ENCODE measurements at places on chromosomes 5 and 9.

DNA sequence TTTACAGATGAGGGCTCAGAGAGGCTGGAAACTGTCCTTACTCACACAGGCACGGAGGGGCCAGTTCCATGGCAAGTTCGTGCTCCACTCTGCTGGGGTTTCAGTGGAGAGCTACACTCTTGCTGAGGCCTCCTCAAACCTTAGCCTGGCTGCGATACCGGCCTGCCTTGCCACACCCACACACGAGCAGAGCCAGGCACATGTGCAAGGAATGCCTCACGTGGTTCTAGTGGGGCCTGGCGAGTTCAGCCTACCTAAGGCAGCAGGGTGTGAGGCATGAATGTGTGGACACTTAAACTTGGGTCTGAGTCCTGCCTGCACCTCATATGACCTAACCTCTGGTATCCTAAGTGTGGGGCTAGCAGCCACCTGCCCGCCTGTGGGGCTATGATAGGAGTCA, 21.5 kb upstream of the PRDM12 start:
- no peak for DNase-seq

GRCh38 chr5:143462431-143462830, 58.9 kb upstream of the NR3C1 start:
- DNase-seq = no peak

- DNase-seq = peak; percentile 68
Observed at GRCh38 chr5:135332519-135333150, 66.4 kb downstream of the MACROH2A1 start.

GRCh38 chr9:93869088-93869487, 86.1 kb downstream of the BARX1 start:
- no peak for DNase-seq

DNA sequence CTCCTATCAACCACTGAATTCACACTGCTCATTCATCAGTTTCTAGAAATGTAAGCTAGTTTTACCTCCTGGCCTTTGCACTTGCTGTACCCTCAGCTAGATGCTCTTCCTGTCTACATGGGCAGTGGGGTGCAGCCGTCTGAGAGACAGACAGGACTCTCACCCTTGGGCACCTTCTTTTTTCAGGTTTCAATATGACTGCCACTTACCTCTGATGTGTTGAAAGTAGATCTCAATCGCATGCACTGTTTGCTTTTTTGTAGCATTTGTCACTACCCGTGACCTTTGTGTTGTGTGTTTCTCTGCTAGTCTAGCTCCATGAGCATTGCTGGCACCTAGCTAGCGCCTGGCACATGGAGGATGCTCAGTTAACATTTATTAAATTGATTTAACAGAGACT, 403.1 kb upstream of the TRPC7 start:
- DNase-seq = no peak

- DNase-seq = no peak
Observed at GRCh38 chr5:133851521-133851920, 116.9 kb downstream of the C5orf15 start.

DNA sequence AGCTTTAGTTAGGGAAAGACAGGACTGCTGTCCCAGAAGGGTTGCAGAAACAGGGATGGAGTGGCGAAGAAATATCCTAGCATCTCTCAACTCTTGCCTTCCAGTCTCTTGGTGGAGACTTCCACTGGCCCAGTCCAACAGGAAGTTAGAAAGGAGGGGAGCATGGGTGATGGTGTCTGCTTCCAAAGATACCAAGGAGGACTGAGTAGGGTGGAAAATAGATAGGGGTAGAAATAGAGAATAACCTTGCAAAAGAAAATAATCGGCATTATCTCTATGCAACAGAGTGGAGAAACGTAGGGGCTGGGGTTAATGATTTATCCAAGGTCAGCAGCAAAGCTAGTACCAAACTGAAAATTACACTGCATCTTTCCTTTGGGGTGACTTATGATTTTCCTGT, 242.3 kb downstream of the PSAT1 start:
- no peak for DNase-seq

GRCh38 chr5:153158608-153159007, 331.9 kb upstream of the GRIA1 start:
- DNase-seq = no peak

DNA sequence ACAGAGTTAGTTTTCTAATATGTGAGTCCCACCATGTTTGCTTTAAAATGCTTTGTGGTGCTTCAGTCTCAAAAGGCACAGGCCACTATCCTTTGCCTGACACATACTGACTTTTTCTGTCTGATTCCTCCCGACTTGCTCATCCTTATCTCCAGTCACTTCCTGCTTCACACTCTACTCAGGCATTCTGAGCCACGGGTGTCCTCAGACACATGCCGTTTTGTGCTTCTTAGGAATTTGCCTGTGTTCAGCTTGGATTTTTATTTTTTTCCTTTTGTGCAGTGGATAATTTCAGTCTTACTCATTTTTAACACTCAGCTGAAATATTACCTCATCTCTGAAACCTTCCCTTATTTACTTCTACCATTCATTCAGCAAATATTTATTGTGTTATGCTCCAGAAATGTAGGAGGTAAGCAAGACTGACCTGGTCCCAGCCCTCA, 54.1 kb downstream of the MAN2A1 start:
- DNase-seq = peak; percentile 98

GRCh38 chr9:3962971-3963642, 336.8 kb downstream of the GLIS3 start:
- peak; percentile 80 for DNase-seq

- DNase-seq = no peak
Observed at GRCh38 chr5:960551-960950, 48.1 kb upstream of the NKD2 start.

DNA sequence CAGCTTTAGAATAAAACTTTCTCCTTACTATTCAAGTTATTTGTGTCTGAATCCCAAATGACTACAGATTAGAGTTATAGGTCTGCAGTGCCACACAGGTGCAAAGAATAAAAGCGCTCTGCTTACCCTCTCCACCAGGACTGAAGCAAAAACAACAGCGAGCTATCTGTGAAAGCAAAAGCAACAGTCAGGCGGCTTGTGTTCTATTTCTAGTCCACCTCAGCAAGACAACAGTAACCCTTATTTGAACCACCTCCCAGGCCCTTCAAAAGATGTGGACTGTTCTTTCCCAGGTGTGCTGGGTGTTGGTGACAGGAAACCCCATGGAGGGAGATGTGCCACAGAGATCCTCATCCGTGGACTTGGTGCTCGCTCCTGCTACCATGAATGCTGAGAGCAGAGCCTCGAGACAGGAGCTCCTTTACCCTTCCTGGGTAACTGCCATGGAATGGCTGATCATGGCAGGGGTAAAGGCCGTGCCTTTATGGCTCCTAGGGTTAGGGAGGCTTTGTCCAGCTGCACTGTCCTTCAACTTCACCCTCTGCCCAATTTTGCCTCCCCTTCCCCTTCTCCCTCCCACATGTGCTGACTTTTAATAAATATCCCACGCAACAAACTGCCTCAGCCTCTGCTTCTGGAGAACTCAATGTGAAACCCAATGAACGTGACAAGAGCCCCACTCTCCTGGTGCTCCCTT, 108.6 kb downstream of the SERINC5 start:
- no peak for DNase-seq

GRCh38 chr5:97071101-97071500, 71.3 kb downstream of the LIX1 start:
- peak; percentile 79 for DNase-seq

GRCh38 chr9:12680757-12681156, 12.4 kb upstream of the TYRP1 start:
- no peak for DNase-seq

DNA sequence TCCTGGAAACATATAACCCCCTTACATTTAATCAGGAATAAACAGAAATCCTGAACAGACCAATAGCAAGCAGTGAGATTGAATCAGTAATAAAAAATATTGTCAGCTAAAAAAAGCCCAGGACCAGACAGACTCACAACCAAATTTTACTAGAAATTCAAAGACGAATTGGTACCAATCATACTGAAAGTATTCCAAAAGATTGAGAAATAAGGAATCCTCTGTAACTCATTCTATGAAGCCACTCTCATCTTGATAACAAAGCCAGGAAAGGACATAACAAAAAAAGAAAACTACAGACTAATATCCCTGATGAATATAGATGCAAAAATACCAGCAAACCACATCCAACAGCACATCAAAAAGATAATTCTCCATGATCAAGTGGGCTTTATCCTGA, 714.0 kb downstream of the SEMA5A start:
- DNase-seq = no peak

DNA sequence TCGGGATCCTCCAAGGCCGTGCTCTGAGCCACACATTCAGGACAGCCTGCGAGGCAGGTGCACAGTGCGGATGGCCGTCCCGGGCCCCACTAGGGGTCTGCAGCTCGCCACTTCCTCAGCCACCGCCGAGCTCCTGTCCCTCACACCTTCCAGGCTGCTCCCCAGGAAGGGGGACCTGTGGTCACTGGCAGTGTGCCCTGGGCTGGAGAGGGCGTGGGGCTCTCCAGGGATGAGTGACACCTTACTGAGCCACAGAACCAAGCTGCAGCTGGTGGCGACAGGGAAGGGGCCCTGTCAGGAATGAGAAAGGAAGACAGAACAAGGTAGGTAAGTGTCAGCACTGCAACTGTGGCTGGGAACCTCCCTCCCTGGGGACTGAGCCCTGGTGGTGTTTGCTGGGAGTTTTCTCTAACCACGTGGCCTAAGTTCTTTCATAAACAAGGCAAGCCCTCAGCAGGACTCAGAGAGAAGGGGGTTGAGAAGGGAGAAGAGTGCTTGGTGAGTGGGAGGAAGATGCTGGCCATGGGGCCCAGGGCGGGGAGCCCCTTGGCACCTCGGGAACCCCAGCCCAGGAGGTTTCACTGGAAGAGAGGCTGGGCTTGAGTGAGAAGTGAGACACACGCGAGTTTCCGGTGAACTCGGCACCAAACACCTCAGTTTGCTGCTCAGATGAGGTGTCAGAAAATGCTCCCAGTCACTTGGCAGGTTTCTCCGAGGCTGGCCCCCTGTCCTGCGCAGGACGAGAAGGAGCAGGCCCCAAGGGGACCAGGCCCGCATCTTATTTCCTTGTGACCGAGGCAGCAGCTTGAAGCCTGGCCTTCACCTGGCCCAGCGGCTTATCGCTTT, 5.2 kb downstream of the IL13 start:
- DNase-seq = no peak

GRCh38 chr5:89268460-89268859, 385.5 kb upstream of the MEF2C start:
- DNase-seq = no peak

DNA sequence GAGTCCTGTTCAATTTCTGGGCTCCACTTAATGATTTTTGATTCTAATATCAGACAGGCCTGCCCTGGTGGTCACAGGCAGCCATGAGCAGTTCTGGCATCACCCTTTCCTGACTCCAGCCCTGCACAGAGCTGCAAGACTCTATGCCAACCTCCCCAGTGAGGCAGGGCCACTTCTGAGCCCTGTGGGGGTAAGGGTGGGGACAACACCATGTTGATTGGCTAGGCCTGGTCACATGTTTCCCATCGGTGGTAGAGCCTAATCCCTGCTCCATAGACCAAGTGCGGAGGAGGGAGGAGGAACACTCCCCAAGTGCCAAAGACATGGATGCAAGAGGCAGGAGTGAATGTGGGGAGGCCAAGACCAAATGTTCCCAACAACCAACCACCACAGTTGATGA, 134.6 kb downstream of the PHF2 start:
- DNase-seq = no peak

DNA sequence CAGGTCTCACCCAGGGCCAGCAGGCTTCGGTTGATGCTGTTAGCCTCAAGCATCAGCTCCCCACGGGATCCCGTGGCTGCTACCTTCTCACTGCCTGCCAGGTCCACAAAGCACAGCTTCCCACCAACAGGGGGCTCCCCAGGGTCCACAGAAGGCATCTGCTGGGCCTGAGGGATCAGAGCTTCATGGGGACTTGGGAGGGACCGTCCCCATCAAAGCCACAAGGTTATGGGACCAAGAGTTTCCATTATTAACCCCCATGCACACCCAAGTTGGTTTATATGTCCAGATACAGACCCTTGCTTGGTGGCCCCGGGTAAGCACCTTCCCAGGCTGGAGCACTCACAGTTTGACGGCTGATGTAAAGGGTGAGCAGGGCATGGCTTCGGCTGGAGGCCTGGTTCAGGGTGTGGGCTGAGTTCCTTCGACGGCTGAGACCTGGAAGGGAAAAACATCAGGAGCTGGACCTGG, 3.0 kb downstream of the KIF12 start:
- DNase-seq = no peak

DNA sequence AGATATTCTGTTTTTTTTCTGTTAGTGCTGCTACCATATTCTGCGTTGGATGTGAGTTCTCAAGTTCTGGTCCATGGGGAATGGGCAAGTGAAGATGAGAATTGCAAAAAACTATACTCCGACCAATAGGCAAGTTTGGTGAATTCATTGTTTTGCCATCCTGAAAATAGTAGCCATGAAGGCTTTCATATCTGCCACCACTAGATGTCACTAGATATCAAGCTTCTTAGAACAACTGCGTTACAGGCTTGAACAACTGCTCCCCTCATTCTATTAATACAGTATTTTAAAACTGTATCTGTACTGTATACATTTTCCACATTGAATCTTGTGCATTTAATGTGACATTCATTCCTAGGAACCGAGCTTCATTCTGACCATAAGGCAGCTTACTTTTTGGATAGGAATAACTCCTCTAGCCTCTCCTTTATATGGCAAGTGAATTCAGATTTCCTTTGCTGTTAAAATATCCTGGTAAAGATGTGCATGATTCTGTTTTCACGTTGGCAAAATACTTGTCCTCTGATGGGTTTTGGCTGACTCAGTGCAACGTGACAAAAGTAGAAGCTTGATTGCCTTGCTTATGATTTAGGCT, 163.6 kb downstream of the SREK1 start:
- DNase-seq = peak; percentile 64

DNA sequence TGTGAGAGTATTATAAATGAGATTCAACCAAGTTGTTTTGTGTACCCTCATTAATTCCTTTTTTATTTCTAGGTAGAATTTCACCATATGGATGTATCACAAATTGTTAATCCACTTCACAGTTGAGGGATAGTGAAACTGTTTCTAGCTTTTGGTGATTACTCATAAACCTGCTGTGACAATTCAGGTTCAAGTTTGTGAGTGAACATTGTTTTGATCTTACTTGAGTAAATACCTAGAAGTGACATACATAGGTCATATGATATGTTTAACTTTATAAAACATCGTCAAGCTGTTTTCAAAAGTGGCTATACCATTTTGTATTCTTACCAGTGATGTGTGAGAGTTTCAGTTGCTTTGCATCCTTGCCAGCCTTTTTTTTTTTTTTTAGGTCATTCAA, 112.9 kb downstream of the CAMK4 start:
- DNase-seq = no peak

DNA sequence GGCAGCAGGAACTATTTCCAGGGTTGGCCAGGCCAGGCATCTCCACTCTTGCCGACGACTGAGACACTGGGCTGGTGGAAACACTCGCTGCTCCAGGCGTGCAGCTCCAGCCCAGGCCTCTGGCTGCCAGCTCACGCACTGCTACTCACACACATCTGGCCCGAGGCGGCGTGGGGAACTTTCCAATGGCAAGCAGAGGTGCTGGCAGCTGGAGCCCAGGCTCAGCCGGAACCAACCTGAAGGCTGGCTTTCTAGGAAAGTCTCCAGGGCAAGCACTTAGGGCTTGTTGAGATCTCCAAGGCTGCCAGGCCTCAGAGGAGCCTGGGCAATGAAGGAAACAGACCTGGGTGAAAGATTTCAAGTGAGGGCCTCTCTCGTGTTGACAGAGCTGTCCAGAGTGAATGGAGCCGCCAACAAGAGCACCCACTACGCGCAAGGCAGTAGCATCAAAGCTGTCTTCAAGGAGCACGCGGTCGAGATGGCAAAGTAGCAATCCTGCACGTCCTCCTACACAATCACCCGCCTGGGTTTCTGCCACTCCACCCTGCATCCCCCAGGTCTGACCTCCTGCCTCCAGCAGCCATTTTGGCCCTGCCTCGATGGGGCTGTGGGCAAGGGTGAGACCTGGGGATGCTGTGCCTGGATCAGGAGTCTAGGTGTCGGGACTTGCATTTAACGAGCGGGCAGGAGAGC, 14.4 kb downstream of the SH3PXD2B start:
- no peak for DNase-seq

Data from HFFc6 (cell line).